NCI-H526 treated with DMSO at 0.1 percent for 48 hours (cell line): ENCODE measurements at places on chromosomes 7 and 10.

- no peak for DNase-seq
Measured at GRCh38 chr10:59905731-59906416, 482 bp downstream of the CCDC6 start.

GRCh38 chr10:24556126-24556749 lies 167.4 kb downstream of the ARHGAP21 start:
- DNase-seq = no peak

DNA sequence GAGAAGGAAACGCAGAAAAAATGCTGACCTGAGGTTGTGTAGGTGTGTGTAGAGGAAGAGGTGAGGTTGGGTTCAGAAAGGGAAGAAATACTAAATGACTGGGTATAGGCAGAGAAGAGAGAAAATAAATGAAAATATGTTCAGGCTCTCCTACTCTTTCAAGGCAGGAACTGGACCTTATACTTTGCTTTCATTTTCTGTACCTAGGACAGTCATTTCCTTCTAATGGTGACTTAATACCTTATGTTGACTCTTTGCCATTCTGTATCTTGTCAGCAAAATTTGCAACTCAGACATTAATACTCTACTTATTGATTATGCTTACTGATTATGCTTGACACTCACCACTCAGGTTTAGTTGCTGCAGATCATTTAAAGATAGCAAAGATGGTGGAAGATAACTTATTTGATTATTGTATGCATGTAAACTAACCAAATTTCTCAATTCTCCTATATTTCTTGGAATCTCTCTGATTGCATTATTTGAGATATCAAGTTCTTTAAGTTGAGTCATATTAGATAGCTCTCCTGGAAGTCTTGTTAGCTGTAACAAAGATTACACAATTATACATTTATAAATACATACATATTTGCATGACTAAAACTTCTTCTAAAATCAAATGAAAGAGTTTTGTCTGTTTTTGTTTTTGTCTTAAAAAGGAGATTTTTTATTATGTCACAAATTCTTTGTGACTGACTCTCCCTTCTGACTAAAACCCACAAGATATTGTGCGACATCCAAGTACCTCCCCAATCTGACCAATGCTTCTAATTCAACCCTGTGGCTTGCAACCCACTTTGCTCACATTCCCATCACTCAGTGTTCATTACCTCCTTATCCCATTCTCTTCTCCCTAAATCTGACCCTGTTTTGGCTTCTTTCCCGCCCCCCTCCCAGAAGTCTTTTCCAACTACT lies 20.0 kb downstream of the LRRD1 start:
- DNase-seq = no peak

- no peak for DNase-seq
Measured at GRCh38 chr10:22550732-22551131, 163.6 kb downstream of the PIP4K2A start.
